ENCODE measurements at places on chromosomes 3 and 15. TPM values are rescaled to one million over a fixed set of nuclear protein-coding genes. Genes with fewer than 3 reads are reported as not detected.

Gene DCBLD2
- 703 TPM for total RNA-seq

Gene ATP13A4
- not detected for total RNA-seq

Gene AP3B2
- total RNA-seq, result 1.8 TPM

Gene CHL1
- total RNA-seq, result not detected

Gene SOX2
- not detected for total RNA-seq

Gene SLC22A13
- total RNA-seq, result 0.43 TPM

Gene SLC6A1
- total RNA-seq, result not detected

Data from placental pericyte (primary cell).